ENCODE measurements at places on chromosomes 7 and 10.

DNA sequence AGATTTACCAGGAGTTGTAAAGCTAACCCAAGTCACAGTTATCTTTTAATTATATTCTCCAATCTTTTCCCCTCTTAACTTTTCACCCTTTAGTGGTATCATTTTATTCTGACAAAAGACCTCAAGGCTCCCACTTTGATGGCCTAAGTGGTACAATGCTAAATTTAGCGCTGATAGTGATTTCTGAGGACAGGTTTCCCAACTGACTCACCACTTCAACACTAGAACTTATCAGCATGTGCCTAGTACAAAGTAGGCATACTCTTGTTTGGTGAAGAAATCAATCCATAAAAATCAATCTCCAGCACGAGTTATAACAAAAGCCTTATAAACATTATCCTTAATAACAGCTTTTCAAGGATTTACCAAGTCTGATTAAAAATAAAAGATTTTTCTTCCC is 7.5 kb downstream of the SNX13 start:
- no peak for DNase-seq

DNA sequence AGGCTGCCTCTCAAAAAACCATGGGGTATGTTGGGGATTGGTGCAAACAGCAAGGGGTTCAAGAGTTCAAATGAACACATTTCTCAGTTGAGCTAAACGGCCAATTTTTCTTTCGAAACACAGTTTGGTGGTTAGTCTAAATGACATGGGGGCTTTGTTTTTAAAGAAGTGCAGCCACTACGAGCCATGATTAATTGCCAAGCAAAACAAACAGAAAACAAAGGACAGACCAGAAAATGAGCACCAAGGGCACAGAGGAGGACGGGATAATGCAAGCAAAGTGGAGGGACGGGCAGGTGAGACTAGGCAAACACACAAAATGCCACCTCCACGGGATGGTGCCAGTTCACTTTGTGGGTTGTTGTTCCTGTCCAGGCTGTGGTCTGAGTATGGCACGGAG is 64.5 kb upstream of the PDLIM1 start:
- no peak for DNase-seq

DNA sequence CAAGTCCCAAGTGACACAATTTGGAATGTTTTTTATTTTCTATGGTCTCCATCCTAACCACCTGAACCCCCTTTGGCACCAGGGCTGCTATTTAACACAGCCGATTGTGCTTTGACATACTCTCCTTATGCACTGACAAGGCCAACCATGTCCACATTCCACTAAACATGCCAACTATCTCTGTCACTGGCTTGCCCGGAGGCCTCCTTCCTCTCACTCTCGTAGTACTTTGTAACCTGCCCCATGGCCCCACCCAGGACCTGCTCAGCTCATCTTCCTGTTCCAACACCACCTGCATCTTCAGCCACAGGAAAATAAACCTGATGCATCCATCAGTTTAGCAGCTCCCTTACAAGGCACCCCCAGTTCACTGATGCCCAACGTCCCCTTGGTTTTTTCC is 63.1 kb downstream of the GPAM start:
- DNase-seq, result no peak

DNA sequence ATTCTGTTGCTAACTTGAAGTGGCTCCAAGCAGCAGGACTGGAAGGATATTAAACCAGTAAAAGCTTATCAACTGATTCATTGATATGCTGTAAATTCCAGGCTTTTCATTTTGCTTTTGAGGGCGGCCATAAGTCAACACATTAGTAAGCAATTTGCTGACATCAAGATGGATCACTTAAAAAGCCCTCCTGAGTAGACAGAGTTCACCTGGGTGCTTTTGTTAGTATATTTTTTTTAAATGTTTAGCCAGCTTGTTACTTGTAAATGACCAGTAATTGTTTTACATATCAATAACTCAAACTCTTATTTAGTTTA is 26.5 kb downstream of the RNF32 start:
- no peak for DNase-seq

DNA sequence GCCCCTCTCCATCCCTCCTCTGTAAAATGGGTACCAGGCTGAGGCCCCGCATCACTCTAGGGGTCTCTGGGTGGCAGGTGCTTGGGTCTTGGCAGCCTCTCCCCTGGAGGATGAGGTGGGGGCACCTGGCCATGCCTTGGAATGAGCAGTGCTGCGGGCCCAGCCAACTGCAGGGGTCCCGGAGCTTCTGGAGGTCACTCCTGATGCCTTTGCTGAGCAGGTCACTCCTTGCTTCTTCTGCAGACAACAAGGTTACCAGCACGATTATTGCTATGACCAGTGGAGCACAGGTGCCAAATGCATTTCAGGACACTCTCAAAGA is 22.4 kb upstream of the ZNF488 start:
- no peak for DNase-seq
